CD14-positive monocyte (primary cell): ENCODE measurements at places on chromosomes 3 and 15. TPM values are rescaled to one million over a fixed set of nuclear protein-coding genes. Genes with fewer than 3 reads are reported as not detected.

GRCh38 chr3:182035324-182035723 lies 323.6 kb downstream of the SOX2 start:
- H3K36me3 ChIP-seq = no peaks in the 10 kb centered on the region
- no peak overlapping the region for H3K27ac ChIP-seq
- H3K27me3 ChIP-seq = no peaks in the 10 kb centered on the region
- no peaks in the 10 kb centered on the region for H3K4me1 ChIP-seq

DNA sequence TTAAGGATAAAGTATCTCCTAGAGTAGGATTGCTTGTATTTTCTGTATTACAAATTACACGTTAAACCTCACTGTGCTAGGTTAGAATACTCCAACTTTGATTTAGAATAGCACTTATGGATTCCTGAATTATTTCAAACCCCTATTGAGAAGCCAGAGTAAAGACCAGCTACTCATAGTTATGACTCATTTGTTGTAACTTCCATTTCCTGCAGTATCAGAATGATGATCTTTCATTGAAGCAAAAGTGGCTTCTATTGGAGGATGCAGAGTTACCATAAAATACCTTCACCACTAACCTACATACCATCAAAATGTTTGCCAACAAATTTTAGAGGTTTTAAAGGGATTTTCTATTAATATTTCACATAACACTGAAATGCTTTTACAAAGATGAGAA lies 1322.7 kb upstream of the ALCAM start:
- no peak for DNase-seq
- H3K4me3 ChIP-seq = no peak overlapping the region
- no peaks in the 10 kb centered on the region for H3K27me3 ChIP-seq
- no peaks in the 10 kb centered on the region for H3K4me1 ChIP-seq
- H3K36me3 ChIP-seq = no peaks in the 10 kb centered on the region

DNA sequence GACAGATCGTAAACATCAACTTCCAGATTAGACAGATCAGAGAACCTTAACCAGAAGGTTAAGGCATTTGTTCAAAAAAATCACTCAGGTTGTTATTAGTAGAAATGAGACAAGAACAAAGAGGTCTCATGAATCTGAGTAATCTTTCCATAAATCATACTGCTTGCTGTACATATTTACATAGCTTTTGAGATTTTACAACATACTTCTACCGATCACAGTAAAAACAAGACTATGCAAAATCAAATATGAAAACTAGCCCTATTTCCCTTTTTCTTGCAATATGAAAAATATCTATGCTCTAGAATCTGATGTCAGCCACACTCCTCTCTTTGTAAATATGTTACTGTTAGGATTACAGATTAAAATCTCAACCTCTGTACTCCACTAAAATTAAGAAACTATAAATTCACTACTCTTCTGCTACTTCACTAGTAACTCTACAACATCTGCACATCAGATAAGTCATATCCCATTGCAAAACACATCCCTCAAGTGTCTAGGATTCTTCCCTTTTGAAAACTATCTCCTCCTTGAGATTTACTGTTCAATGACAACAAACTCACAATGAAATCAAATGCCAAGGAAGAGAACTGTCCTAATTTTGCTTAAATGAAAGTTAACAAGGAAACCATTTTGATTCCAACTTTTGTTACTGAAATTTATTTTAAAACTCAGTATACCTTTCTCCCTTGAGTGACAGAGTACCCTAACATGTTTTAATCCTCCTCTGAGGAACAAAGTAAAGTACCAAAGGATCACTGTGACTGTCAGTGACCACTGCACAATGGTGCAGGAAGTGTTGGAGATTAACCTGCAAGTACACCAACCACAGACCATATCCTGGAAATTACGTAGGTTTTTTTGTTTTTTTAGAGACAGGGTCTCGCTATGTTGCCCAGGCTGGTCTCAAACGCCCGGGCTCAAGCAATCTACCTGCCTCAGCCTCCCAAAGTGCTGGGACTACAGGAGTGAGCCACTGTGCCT lies 12.8 kb downstream of the DCUN1D1 start:
- DNase-seq = peak; percentile 10
- peaks cover 17% of the 10 kb centered on the region for H3K4me1 ChIP-seq
- peak overlapping the region; percentile 69 for H3K27ac ChIP-seq
- peaks cover 8% of the 10 kb centered on the region for H3K36me3 ChIP-seq
- H3K27me3 ChIP-seq = no peaks in the 10 kb centered on the region

GRCh38 chr3:7789324-7789723 lies 712.3 kb upstream of the LMCD1 start:
- no peaks in the 10 kb centered on the region for H3K36me3 ChIP-seq
- no peak overlapping the region for H3K27ac ChIP-seq
- no peak overlapping the region for H3K4me3 ChIP-seq
- H3K27me3 ChIP-seq = no peaks in the 10 kb centered on the region

DNA sequence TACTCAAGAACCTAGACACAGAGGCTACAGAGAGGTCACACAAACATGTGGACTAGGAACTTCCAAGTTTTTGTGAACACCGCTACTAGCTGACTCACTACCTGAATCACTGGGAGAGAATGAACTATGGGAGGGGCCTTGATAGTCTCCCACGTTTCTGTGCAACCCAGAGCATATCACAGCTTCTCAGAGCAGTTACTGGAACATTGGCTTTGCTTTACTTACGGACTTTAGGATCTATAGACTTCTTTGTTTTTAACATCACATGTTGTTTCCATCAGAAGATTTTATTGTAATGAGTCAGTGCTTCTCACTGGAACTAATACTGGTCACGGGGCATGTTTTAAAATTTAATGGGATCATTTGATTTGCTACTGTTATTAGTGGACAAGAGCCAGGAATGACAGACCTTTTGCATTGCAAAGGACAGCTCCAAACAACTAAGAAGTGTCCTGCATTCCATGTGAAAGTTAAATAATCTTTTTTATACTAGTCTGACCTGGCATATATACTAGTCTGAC lies 35.6 kb downstream of the RTP4 start:
- H3K4me3 ChIP-seq = no peak overlapping the region
- no peaks in the 10 kb centered on the region for H3K27me3 ChIP-seq
- DNase-seq = no peak
- H3K36me3 ChIP-seq = no peaks in the 10 kb centered on the region
- H3K27ac ChIP-seq = no peak overlapping the region
- H3K4me1 ChIP-seq = no peaks in the 10 kb centered on the region

GRCh38 chr3:149767720-149768119 lies 15.4 kb upstream of the COMMD2 start:
- H3K4me1 ChIP-seq = no peaks in the 10 kb centered on the region
- no peak overlapping the region for H3K4me3 ChIP-seq
- no peak for DNase-seq
- peaks cover 6% of the 10 kb centered on the region for H3K27me3 ChIP-seq
- no peak overlapping the region for H3K27ac ChIP-seq

DNA sequence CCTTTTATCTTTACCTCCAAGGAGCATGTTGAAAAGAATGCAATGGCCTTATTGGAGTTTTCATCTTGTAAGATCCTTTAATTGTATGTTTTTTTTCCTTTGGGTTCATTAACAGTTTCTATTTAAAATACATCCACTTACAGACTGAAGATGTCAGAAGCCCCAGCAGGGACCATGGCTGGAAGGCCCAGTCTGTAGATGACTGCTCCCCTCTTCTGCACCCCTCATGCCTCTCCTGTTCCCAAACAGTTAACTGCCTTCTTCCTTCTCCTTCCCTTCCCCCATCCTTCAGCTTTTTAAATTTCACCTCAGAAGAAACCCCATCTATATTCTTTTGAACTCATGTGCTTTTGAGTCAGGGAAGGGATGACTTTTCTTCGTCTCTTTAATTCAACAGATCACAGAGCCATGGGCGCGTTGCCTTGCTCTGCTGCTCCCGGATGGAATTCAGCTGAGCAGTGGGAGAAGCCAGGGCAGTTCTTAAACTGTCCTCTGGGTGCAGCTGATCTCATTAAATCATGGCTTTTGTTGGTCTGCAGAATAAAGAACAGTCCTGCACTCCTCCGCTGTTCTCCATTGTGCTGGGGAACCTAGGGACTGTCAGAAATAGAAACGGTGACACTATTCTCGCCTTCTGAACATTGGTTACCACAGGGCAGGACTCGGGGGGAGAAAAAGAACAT lies 71.5 kb upstream of the EIF1B start:
- H3K4me3 ChIP-seq = no peak overlapping the region
- no peak for DNase-seq
- no peak overlapping the region for H3K27ac ChIP-seq
- H3K36me3 ChIP-seq = no peaks in the 10 kb centered on the region
- no peaks in the 10 kb centered on the region for H3K27me3 ChIP-seq

- peak overlapping the region; percentile 74 for H3K4me3 ChIP-seq
- H3K27me3 ChIP-seq = peaks cover 30% of the 10 kb centered on the region
- no peaks in the 10 kb centered on the region for H3K36me3 ChIP-seq
- H3K4me1 ChIP-seq = peaks cover 24% of the 10 kb centered on the region
Observed at GRCh38 chr3:107431246-107432012, 54.2 kb downstream of the CCDC54 start.

- H3K27me3 ChIP-seq = peaks cover 6% of the 10 kb centered on the region
Observed at GRCh38 chr3:138323971-138324370, 5.7 kb downstream of the NME9 start.

- DNase-seq = no peak
- H3K27me3 ChIP-seq = no peaks in the 10 kb centered on the region
- H3K4me3 ChIP-seq = peak overlapping the region; percentile 73
Observed at GRCh38 chr3:15427981-15428380, 583 bp downstream of the EAF1 start.

PIERCE2 gene
- 0.61 TPM for polyA plus RNA-seq

TTLL13 gene
- polyA plus RNA-seq = 0.08 TPM

ISG20 gene
- polyA plus RNA-seq = 29.3 TPM
